ENCODE measurements at places on chromosomes 13 and 19.

- no peak for DNase-seq
Measured at GRCh38 chr19:28609091-28609755, 603.7 kb downstream of the UQCRFS1 start.

- DNase-seq, result no peak
Measured at GRCh38 chr19:3649888-3650287, 23.3 kb upstream of the CACTIN start.

GRCh38 chr19:16586991-16587832 lies 15.0 kb upstream of the SLC35E1 start:
- peak; percentile 73 for DNase-seq

DNA sequence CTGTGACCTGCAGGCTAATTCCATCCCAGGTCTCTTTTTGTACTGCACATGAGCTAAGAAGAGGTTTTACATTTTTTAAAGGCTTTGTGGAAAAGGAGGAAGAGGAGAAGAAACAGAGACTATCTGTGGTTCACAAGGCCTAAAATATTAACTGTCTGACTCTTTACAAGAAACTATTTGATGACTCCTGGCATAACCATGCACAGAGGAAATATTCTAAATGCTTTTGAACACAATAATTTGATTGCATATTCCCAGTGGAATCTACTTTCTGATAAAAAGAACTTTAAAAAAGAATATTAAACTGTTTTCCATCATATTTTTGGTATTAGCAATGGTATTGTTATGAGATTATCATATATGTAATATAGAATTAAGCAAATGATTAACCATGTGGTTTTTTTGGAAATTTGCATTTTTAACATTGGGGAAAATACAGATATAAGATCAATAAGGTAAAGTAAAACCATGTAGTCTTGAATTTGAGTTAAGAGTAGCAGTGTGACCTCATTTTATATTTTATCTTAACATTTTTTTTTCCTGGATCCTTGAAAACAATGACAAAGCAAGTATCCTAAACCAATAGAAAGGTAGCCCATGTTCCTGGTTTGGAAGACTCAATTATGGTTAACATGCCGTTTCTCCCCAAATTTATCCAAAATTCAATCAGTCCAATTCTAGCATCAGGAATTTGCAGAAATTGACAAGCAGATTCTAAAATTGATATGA lies 251.0 kb downstream of the UQCRFS1 start:
- DNase-seq, result no peak

DNA sequence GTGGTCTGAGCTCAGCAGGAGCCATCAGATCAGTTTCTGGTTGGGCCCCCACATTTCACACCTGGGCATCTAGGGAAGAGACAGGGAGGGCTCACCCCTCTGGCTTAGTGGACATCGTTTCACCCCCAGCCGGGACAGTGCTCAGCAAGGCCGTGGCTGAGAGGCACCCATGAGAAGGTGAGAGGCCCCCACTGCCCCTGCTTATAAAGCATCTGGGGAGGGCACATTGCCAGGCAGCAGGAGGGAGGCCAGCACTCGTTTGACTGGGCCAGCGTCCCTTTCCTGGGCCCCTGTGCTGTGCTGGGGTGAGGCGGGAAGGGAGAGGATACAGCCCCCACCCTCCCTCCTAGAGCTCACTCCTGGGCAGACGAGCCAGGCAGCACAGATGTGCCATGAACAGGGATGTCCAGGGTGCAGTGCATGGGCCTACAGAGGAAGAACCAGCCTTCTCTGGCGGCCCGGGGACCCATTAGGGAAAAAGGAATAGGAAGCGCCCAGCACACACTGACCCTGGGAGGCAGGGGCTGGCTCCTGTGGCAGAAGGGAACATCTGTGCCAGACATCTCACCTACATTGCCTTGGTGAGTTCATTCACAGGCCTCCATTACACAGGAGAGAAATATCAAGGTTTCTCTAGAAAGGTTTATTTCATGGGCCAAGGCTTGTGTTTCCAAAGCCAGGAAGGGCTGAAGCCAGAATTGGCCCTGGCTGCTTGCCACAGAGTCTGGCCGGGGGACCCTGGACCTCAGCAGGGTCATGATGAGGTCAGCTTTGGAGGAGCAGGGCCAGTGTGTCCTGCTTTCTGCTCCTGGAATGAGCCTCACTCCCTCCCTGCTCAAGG lies 7.7 kb downstream of the AP1M1 start:
- DNase-seq, result no peak

GRCh38 chr13:78650717-78651083 lies 8.3 kb downstream of the OBI1 start:
- no peak for DNase-seq

DNA sequence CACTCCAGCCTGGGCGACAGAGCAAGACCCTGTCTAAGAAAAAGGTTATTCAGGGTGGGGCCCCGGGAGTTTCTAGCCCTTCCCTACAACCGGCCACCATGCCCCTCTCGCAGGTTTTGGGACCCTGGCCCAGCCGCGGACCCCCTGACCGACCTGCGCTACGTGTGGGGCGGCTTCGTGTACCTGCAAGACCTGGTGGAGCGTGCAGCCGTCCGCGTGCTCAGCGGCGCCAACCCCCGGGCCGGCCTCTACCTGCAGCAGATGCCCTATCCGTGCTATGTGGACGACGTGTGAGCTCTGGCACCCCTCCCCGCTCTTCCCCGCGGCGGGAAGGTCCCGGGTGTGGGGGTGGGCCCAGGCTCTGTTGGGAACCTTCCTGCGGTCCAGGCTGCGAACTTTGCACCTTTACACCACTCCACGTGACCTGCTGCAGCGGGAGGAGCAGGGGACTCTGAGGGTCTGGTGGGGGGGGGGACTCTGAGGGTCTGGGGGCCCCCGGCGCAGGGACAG lies 6.3 kb downstream of the ABCA7 start:
- no peak for DNase-seq

- DNase-seq, result no peak
Measured at GRCh38 chr13:51147732-51148131, 36.7 kb upstream of the C13orf42 start.

DNA sequence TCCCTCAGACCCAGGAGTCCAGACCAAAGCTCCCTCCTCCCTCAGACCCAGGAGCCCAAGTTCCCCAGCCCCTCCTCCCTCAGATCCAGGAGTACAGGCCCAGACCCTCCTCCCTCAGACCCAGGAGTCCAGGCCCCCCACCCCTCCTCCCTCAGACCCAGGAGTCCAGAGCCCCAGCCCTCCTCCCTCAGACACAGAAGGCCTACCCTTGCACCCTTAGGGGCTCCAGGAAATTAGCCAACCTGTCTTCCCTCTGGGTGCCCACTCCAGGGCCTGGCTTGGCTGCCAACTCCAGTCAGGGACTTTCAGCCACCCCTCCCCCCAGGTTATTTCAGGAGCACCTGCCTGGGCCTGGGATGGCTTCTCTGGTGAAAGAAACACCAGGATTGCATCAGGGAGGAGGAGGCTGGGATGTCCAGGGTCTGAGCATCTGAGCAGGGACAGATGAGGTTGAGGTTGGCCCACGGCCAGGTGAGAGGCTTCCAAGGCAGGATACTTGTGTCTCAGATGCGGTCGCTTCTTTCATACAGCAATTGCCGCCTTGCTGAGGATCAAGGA lies at the start of gene FGF21:
Gene FGF21, plus strand, starts transcription at position 441 of the 558 bp plus-strand sequence. CDS start 713 bp downstream, outside the sequence.
- no peak for DNase-seq

DNA sequence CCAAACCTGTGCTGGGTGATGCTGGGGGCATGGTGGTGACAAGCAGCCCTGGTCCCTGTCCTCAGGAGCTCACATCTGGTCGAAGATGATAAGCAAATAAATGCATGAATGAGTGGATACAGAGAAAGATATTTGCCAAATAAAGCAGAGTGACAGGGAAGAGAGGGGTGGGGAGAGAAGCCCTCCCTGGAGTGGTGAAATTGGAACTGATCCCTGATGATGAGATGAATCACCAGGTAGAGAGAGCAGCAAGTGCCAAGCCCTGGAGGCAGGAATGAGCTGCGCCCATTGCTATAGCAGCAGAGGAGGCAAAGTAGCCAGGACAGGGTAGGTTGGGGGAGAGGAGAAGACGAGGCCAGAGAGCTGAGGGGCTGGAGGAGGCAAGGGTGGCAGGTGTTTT lies 13.7 kb downstream of the FXYD5 start:
- peak; percentile 47 for DNase-seq

- no peak for DNase-seq
Measured at GRCh38 chr13:66657165-66657881, 572.8 kb downstream of the PCDH9 start.

- DNase-seq, result no peak
Measured at GRCh38 chr13:33052506-33053280, 36.5 kb downstream of the KL start.

Measured in activated CD8-positive, alpha-beta memory T cell treated with anti-CD3 and anti-CD28 coated beads, Interleukin-2, amount 50 U/mL, for 48 hours (primary cell).